NCI-H1930 (cell line): ENCODE measurements at places on chromosomes 7 and 10.

GRCh38 chr7:97126483-97127171, 9.1 kb downstream of the SDHAF3 start:
- no peak for DNase-seq

DNA sequence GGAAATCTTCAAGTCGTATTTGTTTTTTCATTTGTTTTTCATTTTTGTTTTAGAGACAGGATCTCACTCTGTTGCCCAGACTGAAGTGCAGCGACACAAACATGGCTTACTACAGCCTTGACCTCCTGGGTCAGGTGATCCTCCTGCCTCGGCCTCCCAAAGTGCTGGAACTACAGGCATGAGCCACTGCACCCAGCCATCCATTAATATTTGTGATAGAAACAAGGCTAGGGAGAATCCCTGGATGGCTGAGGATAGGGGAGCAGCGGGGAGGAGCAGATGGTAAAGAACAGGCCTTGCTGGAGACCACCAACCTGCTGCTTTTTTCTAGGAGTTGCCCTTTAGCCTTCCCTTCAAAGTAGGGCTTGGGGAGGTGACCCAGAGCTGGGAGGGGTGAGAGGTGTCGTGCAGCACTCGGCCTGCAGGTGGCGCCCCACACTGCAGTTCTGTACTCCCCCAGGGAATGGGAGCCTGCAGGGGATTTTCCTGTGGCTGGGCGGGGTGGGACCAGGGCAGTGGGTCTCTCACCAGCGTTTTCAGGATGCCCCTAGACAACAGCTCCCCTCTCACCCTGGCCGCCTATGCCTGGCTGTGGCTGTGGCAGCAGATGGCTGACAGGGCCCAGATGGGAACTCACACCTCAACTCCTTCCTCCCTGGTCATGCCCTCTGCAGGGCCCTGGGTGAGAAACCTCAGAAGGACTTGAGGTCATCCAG, 12.6 kb upstream of the CDH23 start:
- no peak for DNase-seq

DNA sequence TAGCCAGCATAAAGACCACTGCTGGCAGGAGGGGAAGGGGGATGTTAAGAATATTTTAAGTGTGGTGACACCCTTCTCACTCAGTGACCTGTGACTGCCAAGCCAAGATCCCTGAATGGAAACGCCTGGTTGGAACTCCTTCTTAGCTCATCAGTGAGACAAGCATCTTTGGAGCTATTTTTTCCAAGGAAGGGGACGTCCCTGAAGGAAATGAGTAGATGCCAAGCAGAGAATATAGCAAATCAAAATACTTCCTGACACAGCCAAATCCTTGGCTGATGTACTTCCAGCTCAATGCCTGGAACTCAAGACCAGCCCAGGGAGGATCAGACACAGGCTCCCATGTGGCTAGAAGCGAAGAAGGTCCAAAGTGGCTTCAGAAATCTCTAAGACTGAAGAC, 82.2 kb downstream of the SORBS1 start:
- no peak for DNase-seq

- no peak for DNase-seq
Observed at GRCh38 chr10:132667342-132668047, 118.5 kb downstream of the NKX6-2 start.

DNA sequence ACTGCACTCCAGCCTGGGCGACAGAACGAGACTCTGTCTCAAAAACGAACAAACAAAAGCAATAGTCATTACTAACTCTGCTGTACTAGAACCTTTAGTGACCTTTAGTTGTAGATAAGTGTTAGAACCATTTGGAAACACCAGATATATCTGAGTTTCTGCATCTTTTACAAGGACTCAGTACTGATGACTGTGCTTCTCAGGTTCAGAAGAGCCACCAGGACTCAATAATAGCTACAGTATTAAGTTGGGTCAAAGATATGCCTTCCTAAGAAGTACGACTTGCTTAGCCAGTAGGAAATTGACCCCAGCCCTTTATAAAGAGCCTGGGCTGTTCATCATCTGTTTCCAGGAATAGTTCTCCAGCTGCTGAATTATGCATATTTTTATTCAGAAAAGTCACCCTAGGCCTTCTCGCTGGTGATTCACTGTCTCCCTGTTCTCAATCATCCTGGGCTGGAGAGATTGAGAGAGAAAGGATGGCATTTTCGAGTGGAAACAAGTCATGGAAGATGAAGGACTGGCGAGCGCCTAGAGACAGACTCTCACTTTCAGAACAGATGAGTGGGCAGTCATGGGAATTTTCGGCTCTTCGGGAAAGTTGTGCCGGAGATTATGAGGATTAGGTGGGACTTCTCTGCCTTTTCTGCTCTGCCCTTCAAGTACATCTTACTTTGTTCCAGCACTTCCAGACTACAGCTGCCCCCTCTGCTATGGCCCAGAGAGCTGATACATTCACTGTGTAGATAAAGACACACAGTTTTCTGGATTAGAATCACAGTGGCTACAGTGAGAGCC, 316.1 kb downstream of the CCDC3 start:
- DNase-seq, result no peak

DNA sequence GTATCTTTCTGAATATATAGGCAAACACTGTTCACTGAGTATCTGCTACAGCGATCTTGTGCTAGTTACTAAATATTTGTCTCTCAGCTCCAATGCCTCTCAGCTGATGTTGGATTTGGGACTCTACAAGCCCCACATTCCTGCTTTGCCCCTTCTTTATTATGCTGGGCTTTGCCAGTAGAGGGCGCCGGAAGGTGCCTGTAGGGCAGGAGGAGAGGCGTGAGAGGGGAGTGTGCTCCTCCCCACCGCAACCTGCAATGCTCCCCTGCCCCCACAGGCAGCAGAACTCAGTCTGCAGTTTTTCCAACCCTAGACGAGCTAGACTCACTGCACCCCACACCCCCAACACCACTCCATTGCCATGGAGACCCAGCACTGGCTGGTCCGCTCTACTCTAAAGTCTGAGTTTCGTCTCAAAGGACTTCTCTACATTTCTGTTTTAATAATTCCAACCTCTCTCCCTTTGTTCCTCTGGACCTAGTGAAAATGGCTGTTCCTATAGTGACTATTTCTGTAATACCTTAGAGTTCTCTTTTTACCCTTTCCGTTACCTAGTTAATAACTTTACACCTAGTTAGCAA, 337.6 kb downstream of the CCSER2 start:
- no peak for DNase-seq

GRCh38 chr10:48216744-48217143, 57.8 kb downstream of the FRMPD2 start:
- no peak for DNase-seq

GRCh38 chr7:25854608-25855497, 297.1 kb upstream of the NFE2L3 start:
- DNase-seq, result peak; percentile 98

- no peak for DNase-seq
Observed at GRCh38 chr7:25349283-25350017, 121.2 kb upstream of the NPVF start.

DNA sequence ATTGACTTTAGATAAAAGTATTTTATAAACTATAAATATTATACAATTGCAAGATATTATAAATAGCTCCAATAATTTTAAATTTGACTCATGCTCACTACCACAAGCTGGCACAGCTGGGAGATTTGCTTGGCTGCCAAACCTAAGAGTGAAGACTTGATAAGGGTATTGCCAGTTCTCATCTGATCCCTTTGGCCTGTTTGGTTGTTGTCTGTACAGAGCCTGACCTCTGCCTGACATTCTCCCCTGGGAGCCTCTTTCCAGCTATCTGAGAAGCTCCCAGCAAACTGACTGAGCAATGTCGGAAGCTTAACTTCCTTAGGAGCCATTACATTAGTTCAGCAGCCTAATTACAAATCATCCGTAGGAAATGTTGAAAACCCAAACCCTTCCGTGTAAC, 10.2 kb upstream of the LMOD2 start:
- DNase-seq, result no peak

GRCh38 chr10:63261496-63261895, 128.4 kb downstream of the NRBF2 start:
- no peak for DNase-seq

DNA sequence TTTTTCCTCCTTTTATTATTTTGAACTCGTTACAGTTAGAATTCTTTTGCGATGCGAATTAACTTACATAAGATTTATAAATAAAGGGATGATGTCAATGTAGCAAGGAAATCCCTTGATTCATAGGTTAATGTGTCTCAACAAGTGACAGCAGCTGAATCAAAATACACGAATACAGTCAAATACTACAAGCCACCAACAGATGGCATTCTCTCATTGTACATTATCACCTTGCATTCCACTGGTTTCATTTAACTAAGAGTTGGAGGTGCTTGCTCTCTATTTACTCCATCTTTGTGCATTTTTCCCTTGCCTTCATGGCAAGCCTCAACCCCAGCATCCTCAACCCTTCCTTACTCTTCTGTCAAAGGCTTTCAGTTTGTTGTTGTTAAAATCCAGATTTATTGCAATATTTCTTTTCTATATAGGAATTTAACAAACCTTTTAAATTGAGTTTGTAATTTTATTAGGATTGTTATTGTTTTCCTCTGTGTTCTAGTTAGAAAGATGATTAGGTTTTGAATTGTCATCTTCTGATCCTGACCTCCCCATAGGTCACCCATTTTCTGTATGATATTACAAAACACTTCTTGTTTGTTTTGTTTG, 78.3 kb downstream of the SLC25A40 start:
- peak; percentile 38 for DNase-seq

DNA sequence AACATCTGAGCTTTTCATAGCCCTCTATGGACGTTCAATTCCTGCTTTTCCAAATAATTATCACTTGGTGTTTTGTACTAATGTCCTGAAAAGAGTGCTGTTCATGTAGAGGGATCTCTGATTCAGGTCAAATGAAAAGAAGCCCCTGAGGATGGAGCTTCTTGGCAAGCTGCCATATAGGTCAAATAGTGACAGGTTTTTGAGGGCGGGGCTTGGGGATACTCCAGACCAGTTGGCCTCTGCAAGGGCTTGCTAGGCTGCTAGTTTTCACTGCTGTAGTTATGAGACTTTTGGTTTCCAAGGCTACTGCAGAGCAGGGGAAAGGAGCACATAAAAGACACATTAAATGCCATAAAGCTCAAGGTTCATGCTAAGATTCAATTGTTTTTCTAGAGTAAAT, 257.2 kb upstream of the CACNA2D1 start:
- no peak for DNase-seq

- DNase-seq, result no peak
Observed at GRCh38 chr10:18501198-18501597, 150.2 kb downstream of the NSUN6 start.

DNA sequence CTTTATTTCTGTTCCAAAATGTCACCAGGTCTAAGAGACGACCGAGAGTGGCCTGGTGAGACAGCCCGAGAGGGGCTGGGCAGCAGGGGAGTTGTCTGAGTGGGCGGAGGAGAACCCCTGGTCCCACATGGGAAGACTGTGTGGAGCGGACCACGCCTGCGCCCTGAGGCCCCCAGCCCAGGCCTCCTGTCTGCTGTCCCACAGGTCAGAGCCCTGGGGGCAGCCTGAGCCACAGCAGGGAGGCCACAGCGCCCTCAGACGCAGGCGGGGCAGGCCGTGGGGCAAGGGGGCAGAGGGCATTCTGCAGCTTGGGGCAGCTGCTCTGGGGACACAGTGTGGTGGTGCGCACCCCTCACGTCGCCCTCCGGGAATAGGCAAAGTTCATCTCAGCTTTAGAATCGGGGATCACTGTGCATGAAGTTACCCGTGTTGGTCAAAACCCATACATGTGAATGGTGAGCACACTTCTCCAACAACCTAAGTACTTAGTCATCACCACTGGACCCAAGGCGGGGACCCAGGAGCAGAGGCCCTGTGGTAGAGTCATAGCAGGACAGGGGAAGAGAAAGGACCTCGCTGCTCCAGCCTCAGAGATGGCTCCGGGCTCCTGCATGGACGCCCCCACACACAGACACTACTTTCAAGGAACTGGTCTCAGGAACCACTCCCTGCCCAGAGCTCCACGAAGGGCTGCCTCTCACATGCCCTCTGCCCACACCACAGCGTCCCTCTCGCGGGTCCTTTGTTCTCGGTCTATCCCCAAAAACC, 214.7 kb downstream of the ELFN1 start:
- no peak for DNase-seq

GRCh38 chr7:84337429-84337828, 142.8 kb upstream of the SEMA3A start:
- no peak for DNase-seq

DNA sequence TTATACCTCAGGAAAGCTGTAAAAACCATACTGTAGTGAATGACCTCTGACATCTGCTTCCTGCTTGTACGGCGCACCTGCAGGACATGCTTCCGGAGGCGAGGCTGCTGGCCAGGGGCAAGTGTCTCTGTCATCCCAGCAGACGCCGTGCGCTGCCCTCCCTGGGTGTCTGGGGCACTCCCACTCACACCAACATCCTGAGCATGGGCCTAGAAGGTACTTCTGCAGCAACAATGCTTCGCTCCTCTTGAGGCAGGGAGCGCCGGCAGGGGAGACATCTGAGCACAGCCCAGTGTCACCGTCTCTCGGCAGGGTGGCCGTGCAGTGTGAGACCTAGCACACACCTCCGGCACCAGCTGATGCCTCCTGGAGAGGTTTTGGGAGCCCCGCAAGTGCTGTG, 269.2 kb downstream of the MAD1L1 start:
- DNase-seq, result no peak

- DNase-seq, result no peak
Observed at GRCh38 chr10:31959461-31960173, 31.0 kb upstream of the ARHGAP12 start.
